AML-193 (cell line): ENCODE measurements at places on chromosomes 12 and 14.

DNA sequence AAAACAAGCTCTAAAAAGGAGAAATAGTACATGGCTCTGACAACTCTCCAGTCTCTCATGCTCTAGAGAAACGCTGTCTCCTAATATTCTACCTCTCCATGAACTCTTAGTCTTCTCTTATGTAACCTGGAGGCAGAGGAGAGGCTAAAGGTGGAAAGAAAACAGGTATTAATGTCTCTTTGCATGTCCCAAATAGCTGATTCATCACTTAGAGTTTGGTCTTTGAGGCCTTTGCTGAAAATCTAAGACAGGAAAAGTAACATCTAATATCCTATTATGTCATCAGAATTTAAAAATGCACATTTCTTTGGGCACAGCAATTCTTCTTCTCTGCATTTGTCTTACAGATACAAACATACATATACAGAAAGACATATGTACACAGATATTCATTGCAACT is 127.2 kb downstream of the DHRS2 start:
- no peak for DNase-seq

DNA sequence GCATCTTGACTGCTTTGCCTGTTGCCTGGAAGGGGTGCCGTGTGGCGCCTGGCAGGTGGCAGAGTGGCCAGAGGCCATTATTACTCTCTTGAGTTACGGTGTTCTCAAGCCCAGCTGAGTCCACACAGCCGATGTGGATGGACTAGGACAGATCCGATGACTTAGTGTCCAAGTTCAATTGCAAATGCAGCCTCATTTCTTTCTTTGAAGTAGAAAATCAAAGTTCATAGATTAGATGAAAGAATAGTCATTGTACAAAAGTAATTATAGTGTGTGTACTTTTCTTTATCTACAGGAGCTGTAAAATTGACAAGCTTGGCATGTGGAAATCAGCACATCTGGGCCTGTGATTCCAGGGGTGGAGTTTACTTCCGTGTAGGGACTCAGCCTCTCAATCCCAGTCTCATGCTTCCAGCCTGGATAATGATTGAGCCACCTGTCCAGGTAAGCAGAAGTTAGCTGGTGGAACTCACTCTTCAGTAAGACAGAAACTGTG is 44.7 kb downstream of the ANKRD9 start:
- DNase-seq: no peak

- DNase-seq: no peak
These were observed 732 bp downstream of the ZNF664 start for GRCh38 chr12:123973552-123974341.

- no peak for DNase-seq
These were observed 63.1 kb downstream of the DRAM1 start for GRCh38 chr12:101940400-101940950.

- DNase-seq: no peak
These were observed 11.1 kb upstream of the SIVA1 start for GRCh38 chr14:104741803-104742251.
